Nasal cavity respiratory epithelium epithelial cell of viscerocranial mucosa (primary cell): ENCODE measurements at places on chromosomes 1 and 21. TPM values are rescaled to one million over a fixed set of nuclear protein-coding genes. Genes with fewer than 3 reads are reported as not detected.

The LRRC8D gene
- 55.3 and 56.7 TPM in 2 replicates for total RNA-seq

The GJB5 gene
- total RNA-seq = 54.4 and 77.9 TPM in 2 replicates

The LRRC38 gene
- total RNA-seq = not detected in 2 replicates

The C1QA gene
- total RNA-seq = not detected in 2 replicates

The SHISA4 gene
- total RNA-seq = 3.4 and 4.0 TPM in 2 replicates

The C1orf167 gene
- 0.07 TPM in 1 of 2 replicates, not detected in the other for total RNA-seq

The SPEN gene
- total RNA-seq = 25.6 and 63.0 TPM in 2 replicates

The HES3 gene
- not detected in 2 replicates for total RNA-seq

The ARTN gene
- 24.5 and 28.7 TPM in 2 replicates for total RNA-seq

The SEC16B gene
- 0.34 and 1.4 TPM in 2 replicates for total RNA-seq

The OR2M3 gene
- total RNA-seq = not detected in 2 replicates

The KISS1 gene
- not detected in 2 replicates for total RNA-seq

The NPHS2 gene
- not detected in 2 replicates for total RNA-seq

The ELAPOR1 gene
- total RNA-seq = under 0.01 and 0.14 TPM in 2 replicates

The CD247 gene
- 0.14 TPM in 1 of 2 replicates, not detected in the other for total RNA-seq

The MYCL gene
- 10.3 and 16.5 TPM in 2 replicates for total RNA-seq

The AQP10 gene
- total RNA-seq = 0.14 TPM in 1 of 2 replicates, not detected in the other

The S100A6 gene
- 257 and 1,880 TPM in 2 replicates for total RNA-seq

The SFN gene
- total RNA-seq = 710 and 1,116 TPM in 2 replicates

The SLAMF6 gene
- total RNA-seq = not detected in 2 replicates

The RGS13 gene
- total RNA-seq = not detected in 2 replicates

The ZNF692 gene
- total RNA-seq = 13.0 and 21.4 TPM in 2 replicates

The FCRL6 gene
- not detected in 2 replicates for total RNA-seq

The DIO1 gene
- not detected in 2 replicates for total RNA-seq

The ARHGEF19 gene
- 5.1 and 11.0 TPM in 2 replicates for total RNA-seq

The HSD3B1 gene
- total RNA-seq = not detected in 2 replicates
